CD4-positive, alpha-beta T cell treated with Interleukin-2 at 100 ng/mL for 4 hours (primary cell): ENCODE measurements at places on chromosomes 3 and 15.

- DNase-seq: peak; percentile 17
Observed at GRCh38 chr3:52721002-52721729, 15.3 kb downstream of the SPCS1 start.

GRCh38 chr3:7487763-7488162, 626.8 kb downstream of the GRM7 start:
- no peak for DNase-seq

- DNase-seq: no peak
Observed at GRCh38 chr15:88932271-88932874, 19.2 kb upstream of the MFGE8 start.

- peak; percentile 65 for DNase-seq
Observed at GRCh38 chr3:122497425-122497824, 17.3 kb downstream of the KPNA1 start.

- DNase-seq: no peak
Observed at GRCh38 chr3:136562026-136562425, 190.2 kb downstream of the STAG1 start.

GRCh38 chr3:37126856-37127255, 47.5 kb downstream of the LRRFIP2 start:
- DNase-seq: no peak

GRCh38 chr3:13160619-13161018, 87.4 kb upstream of the IQSEC1 start:
- no peak for DNase-seq
